Cardiac muscle cell (in vitro differentiated cells and primary cell): ENCODE measurements at places on chromosomes 4 and X.
A peak's percentile ranks its signal among the peaks of the same experiment; 100 is the strongest.

DNA sequence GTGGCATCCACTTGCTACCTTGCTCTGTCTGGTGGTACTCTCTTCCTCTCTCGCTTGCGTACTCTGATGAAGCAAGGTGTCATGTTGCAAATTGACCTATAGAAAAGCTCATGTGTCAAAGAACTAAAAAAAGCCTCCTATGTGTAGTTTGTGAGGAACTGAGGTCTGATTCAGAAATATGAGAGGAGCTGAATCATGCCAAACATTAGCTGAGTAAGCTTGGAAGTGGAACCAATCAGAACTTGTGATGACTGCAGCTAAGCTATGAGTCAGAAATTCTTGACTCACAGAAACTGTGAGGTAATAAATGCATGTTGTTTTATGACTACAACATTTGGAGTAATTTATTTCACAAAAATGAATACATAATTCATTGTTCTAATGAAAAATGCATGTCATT is 2138.8 kb downstream of the PCDH7 start:
- no peak for DNase-seq

DNA sequence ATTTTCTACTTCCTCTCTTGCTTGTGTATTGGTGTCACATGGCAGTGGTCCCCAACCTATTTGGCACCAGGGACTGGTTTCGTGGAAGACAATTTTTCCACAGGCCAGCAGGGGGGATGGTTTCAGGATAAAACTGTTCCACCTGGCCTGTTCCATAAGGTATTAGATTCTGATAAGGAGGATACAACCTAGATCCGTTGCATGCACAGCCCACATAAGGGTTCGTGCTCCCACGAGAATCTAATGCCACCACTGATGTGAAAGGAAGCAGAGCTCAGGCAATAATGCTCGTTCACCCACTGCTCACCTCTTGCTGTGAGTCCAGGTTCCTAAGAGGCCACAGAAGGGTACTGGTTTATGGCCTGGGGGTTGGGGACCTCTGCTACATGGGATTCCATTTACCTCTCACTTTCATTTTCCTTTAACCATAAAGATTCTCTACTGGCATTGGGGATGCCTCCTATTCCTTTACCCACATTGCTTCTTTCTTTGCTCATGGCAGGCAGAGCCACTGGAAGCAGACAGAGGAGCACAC is 38.1 kb downstream of the SEC31A start:
- no peak for DNase-seq

- DNase-seq: peak; percentile 52
Observed at GRCh38 chr4:76198411-76199237, 15.0 kb downstream of the SCARB2 start.

DNA sequence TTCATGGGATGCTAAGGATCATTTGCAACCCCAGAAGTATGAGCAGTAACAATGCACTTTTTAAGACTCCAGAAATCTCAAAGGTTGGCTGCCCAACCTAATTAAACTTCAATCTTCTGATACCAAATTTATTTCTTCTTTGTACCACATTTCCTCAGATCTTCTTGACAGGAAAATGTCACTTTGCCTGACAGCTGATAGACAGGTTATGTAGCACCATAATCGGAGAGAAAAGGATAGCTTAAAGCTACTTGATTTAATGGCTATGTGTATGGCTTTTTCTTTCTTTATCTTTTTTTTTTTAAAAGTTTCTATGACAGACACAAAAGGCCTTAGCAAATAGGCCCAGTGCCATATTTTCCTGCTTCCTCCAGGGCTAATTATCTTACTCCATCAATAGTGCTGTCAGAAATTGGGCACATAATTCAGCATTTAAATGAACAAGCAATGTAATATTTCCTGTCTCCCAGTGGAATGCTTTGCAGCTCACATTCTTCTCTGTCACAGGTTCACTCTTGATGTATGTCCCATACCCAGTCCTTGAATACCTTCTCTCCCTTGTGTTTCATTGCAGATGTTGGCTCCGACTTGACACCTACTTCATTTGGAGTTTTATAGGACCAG is 795.7 kb downstream of the ADGRL3 start:
- DNase-seq: no peak

- DNase-seq: peak; percentile 30
Observed at GRCh38 chr4:37562592-37562991, 123.6 kb downstream of the RELL1 start.

DNA sequence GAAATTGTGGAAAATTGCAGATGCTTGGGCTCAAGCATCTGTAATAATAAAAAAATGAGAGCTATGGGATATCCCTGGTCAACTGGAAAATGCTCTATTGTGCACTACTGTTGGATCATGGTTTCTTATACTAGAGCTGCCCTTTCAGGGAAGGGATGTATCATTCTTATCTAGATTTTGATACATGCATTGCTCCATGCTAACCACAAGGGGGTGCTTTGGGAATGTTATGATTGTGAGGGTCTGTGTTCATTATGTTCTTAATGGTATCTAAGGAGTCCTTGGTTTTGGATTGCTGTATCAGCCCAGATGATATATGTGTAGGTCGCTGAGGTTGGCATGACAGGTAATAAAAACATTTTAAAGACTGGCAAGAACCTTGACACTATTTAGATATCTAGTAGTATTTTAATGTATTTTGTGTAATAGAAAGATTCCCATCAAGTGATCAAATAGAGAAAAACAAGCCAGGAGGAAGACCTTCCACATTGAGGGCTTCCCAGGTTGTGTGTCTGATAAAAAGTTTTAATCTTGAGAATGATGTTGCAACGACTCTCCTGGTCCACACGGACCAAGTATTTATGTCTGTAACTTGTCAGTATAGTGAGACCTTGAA is 49.2 kb upstream of the TLR2 start:
- DNase-seq: peak; percentile 48

GRCh38 chrX:110741213-110741796 is 54.3 kb downstream of the CHRDL1 start:
- no peak for DNase-seq

DNA sequence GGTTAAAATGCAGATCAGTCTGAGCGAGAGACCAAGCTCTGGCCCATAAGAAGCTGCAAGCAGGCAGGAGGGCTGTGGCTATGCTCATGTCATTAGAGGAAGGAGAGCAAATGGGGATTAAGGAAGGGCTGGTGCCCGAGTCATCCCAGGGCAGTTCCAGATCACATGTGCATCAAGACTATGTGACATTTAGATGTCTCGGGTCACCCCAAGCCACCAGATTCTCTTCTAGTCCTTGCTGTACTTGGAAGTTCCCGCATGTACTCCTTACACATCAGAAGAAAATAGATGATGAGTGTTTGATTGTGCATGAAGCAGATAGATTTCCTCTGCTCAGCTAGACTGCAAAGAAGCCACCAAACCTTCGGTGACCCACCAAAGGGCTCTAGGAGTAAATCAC is 42.1 kb upstream of the KLHL34 start:
- DNase-seq: no peak

- peak; percentile 65 for DNase-seq
Observed at GRCh38 chr4:7945709-7946380, 6.2 kb upstream of the AFAP1 start.

DNA sequence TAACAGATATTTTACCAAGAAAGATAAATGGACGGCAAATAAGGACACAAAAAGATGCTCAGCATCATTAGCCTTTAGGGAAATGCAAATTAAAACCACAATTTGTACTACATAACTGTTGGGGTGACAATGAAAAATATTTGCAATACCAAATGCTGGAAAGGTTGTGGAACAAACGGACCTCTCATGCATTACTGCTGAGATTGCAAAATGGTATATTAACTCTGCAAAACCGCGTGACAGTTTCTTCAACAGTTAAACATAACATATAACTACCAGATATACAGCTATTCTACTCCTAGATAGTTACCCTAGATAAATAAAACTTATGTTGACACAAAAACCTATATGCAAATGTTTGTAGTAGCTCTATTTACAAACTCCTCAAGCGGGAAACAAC is 6.3 kb upstream of the OTC start:
- DNase-seq: no peak

GRCh38 chr4:91746551-91746950 is 557.2 kb upstream of the GRID2 start:
- no peak for DNase-seq

DNA sequence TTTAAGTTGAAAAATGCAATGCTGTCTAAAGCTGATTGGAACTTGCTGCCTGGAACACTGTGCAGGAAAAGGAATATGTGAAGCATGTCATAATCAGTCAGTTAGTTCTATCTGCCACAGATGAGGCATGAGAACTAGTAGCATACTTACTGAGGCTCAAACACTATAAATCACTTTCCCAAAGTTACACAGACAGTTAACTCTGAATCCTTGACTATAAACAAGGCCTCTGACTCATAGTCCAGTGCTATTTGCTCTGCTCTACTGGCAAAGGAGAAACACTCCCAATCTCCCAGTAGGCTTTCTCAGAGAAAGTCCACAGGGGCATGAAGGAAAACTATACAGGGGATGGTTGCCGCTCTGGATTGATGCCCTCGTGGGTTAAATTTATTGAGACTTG is 2078.4 kb upstream of the TENM3 start:
- no peak for DNase-seq

DNA sequence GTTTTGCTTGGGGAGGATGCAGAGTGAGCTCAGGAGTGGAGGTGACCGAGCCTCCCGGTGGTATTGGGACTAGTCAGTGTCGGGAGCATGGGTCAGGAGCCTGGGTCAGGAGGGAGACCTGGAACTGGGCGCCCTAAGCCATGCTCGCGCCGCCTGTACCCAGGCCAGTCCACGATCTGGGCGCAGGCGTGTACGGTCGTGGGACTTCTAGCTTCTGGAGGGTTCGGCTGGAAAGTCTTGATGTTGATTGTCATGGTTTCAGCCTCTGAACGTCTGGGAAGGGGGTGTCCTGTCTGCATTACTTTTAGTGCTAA is 244 bp downstream of the EIF2S3 start:
- no peak for DNase-seq

DNA sequence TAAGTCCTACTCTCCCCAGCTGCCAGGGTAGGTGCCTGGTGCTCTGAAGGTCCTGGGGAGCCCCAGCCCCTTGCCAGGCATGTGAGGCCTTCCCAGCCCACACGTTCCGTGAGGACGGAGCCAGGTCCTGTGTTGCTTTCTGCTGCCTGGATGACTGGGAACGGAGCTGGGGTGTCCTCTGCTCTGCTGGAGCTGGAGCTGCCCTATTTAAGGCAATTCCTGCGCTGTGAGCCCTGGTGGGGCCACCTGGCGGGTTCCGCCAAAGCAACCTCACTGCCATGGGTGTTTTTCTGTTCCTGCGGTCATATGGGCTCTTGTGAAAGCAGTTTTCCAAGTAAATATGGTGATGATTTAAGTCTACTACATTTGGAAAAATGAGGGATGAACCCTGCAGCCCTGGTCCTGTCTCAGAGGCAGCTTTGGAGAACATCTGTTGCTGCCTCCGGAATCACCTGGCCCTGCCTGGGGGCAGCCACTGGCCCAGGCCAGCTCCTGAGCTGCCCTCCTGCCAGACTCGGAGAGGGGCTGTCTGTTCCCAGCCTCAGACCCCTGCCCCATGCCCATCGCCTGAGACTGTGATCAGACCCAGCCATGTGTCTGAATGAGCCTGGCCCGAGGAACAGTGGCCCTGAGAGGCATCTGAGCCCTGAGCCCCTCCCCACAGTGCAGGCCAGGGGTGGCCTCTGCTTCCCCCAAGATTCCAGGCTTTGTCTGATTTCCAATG is 33.2 kb downstream of the FGFRL1 start:
- no peak for DNase-seq

- no peak for DNase-seq
Observed at GRCh38 chr4:11404431-11404830, 24.3 kb downstream of the HS3ST1 start.

GRCh38 chr4:146330392-146330791 is 116.1 kb downstream of the REELD1 start:
- DNase-seq: no peak

DNA sequence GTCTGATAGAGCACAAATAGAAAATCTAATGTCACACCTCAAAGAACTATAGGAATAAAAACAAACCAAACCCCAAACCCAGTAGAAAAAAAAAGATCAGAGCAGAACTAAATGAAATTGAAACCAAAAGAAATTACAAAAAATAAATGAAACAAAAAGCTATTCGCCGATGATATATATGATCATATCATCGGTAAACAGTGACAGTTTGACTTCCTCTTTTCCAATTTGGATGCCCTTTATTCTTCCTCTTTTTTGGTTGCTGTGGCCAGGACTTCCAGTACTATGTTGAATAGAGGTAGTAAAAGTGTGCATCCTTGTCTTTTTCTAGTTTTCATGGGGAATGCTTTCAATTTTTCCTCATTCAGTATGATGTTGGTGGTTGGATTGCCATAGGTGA is 215.3 kb upstream of the AR start:
- DNase-seq: no peak

DNA sequence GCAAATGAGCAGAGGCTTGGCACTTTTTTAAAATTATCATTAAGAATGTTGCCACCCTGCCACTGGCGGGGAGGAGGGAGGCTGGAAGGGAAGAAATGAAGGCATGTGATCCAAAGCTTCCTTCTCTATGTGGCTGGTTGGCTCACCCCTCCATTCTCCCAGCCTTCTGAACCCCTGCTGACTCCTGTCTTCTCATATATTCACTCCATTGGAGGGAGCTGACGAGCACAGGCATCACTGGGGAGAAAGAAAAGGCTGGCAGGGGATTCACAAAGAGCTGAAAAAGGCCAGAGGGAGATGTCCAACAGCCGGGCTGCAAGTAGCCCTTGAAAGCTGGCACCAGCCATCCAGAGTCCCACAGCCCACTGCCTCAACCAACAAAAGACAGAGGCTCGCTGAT is 495.6 kb downstream of the BCOR start:
- DNase-seq: no peak

- peak; percentile 74 for DNase-seq
Observed at GRCh38 chr4:184596617-184597185, 52.5 kb downstream of the CASP3 start.

- no peak for DNase-seq
Observed at GRCh38 chr4:150960079-150960478, 55.0 kb downstream of the LRBA start.
